Retina (tissue), 1 donor: ENCODE measurements at places on chromosomes 1 and 21.

GRCh38 chr1:229152311-229152710 lies 118.6 kb upstream of the RAB4A start:
- no peak for DNase-seq

DNA sequence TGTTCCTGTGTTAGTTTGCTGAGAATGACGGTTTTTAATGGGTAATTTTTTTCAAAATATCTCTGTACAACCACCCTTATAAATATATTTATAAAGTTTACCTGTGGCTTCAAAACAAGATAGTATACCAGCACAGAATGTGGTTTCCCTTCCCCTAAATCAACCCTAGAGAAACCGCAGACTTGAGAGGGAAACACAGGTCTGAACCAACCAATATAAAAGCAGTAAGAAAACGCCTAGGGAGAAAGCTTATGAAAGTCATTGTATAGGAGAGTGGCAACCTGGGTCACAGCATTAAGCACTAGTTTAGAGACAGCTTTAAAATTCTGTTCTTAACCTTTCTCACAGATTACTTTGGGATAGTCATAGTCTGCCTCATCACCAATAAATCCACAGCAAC lies 180.6 kb upstream of the LHX8 start:
- DNase-seq = no peak

GRCh38 chr1:8955406-8955805 lies 9.7 kb downstream of the CA6 start:
- DNase-seq = no peak

DNA sequence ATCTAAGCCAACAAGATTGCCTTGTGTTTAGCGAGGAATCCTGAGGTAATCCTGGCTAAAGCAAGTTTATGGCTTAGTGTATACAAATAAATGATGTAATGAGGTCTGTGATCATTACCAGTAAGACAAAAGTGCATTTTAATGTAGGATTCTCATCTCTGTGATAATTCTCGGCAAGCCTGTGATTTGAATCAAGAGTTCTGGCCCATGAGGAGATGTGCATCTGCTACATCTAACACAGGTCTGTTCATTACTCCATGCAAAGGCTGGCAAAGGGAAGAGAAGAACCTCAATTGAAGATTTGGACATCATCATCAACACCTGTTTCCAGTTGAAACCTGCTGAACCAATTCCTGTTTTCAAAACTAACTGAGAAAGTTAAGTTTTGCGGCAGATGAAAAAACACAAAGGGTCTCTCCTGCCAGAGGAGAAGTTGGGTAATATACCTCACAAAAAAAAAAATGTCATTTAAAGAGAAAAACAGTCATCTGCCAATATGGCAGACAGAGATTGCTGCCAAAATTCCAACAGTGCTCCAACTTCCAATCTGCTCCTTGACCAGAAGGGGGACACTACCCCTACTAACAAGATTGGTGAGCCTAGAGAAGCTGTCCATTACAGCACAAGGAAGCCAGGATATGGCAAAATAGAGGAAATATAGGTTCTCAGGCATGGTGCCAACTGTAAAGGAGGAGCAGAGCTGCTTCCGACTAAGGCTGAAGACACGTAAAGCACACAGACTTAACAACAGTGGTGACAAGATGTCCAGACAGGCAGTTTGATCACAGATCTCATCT lies 453.7 kb downstream of the TTLL7 start:
- no peak for DNase-seq

GRCh38 chr21:35428937-35429336 lies 379.8 kb upstream of the RUNX1 start:
- DNase-seq = no peak

DNA sequence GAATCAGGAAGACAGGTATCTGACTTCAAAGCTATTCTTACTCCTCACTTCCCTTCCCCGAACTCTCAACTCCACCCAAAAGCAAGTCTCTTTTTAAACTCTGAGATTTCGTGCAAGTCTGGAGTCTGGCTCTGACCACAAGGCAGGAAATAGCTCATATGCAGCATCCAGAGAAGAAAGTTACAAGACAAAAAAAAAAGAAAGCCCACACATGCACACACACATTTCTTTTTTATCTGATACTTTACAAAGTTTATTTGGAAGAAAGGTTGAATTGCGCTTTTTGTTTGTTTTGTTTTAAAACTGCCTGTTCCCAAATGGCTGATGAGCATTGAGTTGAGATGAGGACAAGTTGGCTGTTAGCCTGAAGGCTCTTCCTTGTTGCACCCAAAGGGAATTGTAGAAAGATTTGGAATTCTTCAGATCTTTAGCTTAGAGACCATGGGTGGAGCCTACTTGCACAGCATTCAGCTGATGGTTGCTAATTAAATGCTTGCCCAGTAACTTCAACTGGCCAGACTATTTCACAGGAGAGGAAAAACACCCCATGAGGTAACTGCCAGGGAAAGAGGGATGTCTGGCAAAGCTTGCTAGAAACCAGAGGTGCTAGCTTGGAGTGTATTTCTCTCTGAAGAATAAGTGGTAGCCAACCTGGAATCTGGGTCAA lies 490.3 kb downstream of the TTLL7 start:
- DNase-seq = no peak

DNA sequence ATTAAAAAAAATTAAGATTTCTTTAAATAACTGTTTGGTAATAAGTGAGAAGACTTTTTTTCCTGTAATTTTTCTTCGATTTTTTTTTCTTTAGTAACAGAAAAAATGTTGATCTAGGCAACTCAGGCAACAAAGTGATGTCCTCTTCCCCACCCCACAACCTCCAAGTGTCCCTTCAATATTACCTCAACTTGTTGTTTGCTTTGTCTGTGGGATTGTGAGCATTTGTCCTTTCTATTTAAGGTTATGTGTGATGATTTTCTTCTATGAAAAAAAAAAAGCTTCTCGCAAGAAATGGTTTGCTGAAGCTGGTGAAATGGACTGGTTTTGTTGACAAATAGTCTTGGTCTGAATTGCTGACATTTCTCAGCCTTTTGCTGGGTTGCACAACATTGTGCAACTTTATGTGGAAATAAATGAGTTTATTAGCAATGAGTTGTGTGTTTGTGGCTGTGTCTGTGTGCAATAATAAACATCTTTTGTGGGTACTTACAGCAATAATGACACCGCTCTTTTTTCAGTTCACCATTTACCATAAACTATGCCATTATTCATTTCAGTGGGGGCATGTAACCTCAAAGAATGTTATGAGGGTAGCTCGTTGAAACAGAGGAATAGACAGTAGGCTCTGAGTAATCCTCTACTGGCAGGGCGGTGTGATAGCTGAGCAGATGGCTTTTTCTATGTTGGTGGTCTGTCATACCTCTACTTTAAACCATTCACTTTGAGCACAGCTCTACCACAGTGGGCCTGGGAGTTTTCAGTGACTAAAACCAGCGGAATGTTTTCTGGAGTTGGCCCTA lies 218.4 kb downstream of the HLX start:
- DNase-seq = no peak

GRCh38 chr21:41832596-41833496 lies 46.3 kb downstream of the PRDM15 start:
- DNase-seq = no peak

- no peak for DNase-seq
Measured at GRCh38 chr1:25748531-25749205, 51.3 kb upstream of the SELENON start.

DNA sequence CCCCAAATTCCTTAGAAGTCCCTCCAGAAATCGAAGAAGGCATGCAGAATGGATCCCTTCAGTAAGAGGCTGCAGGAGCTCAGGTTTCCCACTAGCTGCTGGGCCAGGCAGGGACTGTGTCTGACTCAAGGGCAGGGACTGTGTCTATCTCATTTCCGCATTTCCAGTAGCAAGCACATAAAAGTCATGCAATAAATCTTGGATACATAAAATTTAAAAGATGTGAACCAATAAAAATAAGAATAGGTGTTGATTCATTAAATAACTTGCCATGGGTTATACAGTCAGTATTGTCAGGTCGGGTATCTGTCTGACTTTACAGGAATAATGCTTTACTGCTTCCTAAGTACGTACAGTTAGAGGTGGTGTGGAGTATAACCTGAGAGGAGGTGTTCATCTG lies 15.2 kb downstream of the PM20D1 start:
- DNase-seq = no peak

DNA sequence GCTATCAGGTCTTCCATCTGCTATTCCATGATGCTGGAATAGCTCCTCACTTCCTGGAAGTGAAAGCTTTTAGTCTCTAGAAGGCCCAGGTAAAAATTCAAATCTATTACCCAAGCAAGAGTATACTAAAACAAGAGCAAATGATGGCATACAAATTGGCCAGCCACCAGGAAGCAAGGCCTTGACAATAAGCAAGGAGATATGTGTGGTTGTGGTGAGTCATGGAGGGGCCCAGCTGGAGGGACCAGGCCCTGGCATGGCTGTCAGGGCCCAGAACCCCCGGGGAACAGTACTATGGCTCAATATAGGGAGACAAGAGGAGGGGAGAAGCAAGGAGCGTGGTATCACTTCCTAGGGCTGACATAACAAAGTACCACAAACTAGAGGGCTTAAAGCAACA lies 358.7 kb downstream of the RRAGC start:
- DNase-seq = no peak

DNA sequence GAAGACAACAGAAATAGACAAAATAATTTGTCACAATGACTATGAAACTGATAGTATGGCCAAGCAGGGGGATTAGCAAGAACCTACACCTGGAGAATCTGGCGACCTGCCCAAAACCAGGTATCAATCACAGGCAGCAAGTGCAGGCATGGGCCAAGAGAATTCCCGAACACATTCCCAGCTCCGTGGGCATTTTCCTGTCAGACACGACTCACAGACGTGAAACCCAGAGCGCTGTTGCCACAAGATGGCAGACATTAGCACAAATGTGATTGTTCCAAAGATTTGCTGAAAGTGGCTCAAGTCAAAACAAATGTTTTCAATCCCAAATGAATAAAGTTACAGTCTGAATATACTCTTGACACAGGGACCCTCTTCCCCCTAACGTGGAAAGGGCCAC lies 36.8 kb downstream of the HLCS start:
- DNase-seq = no peak

- no peak for DNase-seq
Measured at GRCh38 chr1:32724678-32725614, 22.4 kb upstream of the SYNC start.

DNA sequence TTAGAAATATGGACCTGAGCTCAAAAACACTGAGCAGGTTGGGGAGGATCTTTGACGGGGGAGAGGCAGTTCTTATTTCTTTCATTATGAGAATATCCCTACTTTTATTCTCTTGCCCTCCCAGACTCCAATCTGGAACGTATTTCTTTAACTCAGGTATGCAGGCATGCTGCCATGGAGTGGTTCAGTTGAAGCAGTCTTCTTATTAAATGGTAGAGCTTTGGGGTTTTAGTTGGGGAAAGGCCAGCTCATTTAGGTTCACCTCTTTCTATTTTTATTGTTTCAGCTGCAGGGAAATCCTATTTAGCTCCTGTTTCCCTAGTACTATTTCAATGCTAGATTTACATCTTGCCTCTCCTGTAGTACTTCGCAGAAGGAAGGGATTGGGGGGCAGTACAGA lies 198.9 kb downstream of the TTLL7 start:
- no peak for DNase-seq

- no peak for DNase-seq
Measured at GRCh38 chr1:111491070-111491469, 12.4 kb downstream of the ADORA3 start.

GRCh38 chr21:39805983-39806382 lies 61.0 kb downstream of the IGSF5 start:
- no peak for DNase-seq

GRCh38 chr1:152374451-152374850 lies 14.6 kb upstream of the FLG2 start:
- DNase-seq = no peak

DNA sequence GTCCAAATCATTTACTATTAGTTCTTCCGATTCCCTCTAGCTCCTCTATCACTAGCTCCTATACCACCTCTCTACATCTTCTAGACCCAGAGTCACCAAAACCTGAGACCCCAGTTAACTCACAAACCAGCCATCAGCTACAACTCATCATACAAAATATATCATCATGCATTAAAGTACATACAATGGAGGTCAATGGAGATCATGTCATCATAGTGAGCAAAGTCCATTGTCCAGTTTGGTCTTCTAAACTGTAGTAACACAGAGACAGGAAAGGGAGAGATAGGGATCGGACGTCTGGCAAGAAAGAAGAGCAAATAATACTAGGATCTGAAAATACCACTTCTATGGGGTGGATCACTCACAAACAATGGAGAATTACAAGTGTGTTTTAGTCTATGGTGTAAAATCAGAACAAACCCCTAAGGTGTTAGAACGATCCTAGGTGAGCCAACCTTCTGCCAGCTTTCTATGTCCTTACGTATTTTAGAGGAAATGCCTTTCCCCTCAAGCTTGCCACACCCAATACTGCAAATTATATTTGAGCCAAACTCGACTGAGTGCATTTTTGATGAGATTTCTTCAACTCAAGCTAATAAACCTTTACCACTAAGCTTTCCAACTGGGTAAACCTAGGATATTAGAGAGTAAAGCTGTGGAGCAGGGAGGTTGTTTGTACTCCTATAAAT lies 3.9 kb downstream of the ADIPOR1 start:
- no peak for DNase-seq

GRCh38 chr21:41901099-41901498 lies 22.0 kb upstream of the PRDM15 start:
- no peak for DNase-seq

DNA sequence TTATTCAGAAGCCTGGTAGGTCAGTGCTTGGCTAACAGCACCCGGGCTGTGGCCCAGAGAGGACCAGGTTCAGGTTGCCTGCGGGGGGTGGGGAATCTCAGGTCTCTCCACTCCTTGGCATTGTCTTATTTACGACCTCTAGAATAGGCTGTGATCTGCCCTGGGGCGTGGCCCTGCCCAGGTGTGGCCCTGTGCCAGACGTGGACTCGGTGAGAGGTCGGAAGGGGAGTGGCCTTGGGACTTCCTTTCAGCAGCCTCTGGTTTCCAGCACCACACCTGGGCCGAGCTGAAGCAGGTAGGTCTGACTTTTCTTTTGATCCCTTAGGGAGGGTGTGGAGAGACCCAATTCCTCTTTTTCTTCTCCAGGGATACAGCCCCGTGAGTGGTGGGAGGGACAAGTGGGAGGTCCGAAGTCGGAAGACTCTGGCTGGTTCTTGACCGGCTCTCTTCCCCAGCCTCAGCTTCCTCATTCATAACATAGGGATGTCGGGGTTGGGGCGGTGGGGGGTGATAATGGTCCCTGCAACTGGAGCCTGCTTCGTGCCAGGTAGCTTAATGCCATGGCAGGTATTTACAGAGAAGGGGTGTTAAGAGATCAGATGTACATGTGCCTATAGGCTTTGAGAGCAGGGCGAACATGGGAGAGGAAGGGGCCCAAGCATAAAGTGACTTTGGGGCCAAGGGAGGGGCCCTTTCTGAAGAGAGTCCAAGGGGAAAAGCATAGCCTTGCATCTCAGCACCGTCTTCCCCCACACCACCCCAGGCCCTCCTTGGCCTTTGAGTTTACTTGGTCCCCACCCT lies 16.5 kb downstream of the ACOT11 start:
- no peak for DNase-seq

DNA sequence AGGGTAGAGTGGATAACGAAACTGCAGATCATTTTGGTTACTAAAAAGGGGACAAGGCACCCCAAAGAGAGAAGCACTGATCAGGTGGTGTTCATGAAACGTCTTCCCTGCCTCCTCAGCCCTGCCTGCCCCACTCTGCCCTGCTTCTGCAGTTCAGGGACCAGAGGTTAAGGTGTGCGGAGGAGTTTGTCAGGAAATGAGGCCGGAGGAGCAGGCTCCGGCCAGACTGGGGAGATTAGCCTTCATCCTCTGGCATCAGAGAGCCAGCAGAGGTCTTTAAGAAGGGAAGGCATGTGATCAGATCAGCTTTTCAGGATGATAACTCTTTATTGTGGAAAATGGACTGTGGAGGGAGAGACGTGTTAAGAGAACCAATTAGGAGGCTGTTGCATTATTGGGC lies 291.9 kb upstream of the NR5A2 start:
- no peak for DNase-seq

GRCh38 chr1:24119859-24120756 lies 8.2 kb upstream of the MYOM3 start:
- peak; percentile 37 for DNase-seq
